ENCODE measurements at places on chromosomes 5 and 9.
A peak's percentile ranks its signal among the peaks of the same experiment; 100 is the strongest.

GRCh38 chr5:5314626-5315025 lies 107.9 kb upstream of the ICE1 start:
- DNase-seq: no peak

DNA sequence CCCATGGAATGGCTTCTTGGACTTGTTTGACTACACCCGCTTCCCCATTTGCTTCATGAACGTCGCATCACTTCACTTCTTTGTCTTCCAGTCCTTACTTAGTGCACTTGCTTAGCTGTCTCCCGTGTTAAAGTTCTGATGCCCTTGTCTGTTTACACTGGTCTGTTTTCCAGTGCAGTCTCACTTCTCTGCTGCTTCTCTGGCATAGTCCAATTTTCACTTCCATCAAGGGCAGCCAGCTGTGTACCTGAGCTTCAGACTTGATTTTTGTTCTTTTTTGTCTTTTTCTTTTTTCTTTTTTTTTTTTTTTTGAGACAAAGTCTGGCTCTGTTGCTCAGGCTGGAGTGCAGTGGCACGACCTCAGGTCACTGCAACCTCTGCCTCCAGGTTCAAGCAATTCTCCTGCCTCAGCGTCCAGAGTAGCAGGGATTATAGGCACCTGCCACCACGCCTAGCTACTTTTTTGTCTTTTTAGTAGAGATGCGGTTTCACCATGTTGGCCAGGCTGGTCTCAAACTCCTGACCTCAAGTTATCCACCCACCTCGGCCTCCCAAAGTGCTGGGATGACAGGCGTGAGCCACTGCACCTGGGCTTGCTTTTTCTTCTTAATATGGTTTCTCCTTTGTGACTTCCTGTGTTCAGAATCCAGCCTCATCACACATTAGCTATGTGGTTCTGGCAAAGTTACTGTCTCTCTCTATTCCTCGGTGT lies 75.4 kb downstream of the LRRC70 start:
- no peak for DNase-seq

- no peak for DNase-seq
Measured at GRCh38 chr5:78364005-78364404, 3.6 kb downstream of the SCAMP1 start.

- no peak for DNase-seq
Measured at GRCh38 chr5:124561451-124561850, 185.0 kb downstream of the ZNF608 start.

DNA sequence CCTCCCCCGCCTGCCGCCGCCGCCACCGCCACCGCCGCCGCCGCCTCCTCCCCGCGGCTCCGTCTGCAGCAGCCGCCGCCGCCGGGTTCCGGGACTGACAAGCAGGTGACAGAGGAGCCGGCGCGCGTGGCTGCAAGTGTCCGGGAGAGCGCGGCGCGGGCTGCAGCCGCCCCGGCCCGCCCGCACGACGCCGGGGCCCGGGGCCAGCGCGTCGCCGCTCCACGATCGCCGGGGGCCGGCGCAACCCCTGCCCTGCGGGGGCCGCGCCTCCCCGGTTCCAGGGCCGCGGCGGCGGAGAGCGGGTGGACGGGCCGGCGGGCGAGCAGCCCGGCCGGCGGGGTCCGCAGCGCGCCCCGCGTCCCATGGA lies 343 bp downstream of the LMX1B start:
- no peak for DNase-seq

- DNase-seq: no peak
Measured at GRCh38 chr9:80025796-80026520, 454.2 kb downstream of the TLE4 start.

DNA sequence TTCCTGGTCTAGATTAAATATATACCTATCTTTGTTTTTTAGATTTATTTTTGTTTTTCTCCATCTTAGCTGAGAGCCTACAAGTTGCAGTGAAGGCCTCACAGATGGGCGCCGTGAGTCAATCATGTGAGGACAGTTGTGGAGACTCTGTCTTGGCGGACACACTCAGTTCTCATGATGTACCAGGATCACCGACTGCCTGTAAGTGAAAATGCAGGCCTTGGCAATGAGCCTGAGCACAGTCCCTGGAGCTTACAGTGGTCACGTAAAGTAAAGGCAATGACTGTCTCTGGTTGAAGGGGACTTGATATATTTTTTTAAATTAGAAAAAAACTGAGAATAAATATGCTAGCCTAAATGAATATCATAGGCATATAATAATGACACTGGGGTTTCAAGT lies 271.9 kb downstream of the ARHGEF28 start:
- no peak for DNase-seq

DNA sequence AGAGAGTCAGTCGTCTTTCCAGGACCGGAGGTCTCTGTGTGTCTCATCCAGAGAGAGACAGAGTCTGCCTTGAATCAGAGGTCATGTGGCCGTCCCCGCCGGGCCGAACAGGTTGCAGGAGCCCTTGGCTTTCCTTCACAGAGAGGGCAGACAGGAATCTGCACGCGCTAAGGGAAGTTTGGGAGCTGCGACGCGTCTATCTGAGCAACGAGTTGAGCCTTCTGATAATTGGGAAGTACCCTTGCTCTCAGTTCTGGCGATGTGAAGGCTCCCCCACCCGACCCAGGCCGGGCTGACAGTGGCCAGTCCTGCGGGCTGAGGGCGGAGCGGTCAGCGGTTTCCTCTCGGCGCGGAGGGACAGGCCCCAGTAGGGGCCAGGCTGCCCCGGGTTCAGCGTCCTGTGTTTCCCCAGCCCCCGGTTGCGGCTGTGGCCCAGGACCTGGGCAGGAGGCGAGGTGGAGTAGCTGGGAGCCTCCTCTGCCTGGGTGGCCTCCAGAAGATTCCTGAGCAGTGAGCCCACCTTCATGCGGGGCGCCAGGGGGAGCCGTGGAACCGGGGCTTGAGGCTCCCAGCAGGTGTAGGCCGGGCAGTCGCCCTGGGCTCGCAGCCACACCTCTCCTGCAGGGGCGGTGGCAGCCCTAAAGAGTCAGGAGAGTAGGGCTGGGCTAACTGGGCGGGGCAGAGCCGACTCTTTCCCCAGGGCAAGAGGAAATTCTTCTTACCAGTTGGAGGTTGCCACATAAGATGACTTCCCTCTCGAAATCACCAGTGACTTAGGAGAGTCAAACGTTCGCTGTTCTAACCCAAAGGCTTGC lies 13.9 kb downstream of the NR2F1 start:
- DNase-seq: no peak

DNA sequence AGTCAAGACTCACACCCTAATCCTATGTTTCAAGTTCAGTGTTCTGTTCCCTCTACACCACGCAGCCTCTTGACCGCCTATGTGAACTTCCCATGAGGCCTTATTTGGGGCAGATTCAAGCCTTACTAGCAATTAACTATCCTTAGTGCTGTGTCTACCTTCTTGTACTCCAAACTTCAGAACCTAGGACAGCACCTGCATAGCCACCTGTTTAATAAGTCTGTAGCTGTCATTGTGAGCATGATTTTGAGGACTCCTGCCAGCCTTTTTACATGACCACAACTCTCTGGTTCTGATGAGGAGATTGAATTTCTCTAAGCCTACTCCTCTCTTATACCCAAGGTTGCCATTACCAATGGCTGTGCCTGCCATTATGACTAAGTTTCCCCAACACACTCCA lies 50.8 kb upstream of the PCSK1 start:
- DNase-seq: peak; percentile 6

DNA sequence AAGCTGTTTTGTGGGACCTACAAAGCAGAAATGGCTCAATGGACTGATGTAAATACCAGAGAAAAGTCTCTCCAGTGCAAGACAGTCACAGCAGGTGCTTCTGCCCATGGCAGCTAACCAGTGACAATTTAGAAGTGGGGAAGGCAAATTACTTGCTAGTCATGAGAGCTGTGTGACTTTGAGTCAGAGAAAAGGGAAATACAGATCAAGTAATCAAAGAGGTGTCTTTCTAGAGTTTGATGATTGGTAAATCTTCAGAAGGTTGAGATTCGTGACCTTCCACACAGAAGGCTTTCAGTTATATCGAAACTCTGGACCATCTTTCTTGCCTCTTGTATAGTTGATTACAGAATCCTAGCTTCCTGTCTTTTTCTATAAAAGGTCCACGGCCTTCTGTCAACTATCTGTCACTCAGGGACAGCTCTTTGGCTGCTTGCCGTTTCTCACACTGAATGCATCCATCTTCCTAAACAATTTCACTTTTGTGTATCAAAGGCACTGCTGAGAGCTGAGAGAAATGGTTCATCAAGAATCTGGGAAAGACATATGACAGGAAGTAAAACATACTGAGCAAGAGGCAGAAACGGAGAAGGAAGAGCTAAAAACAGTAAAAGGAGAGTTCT lies 993.9 kb upstream of the ACO1 start:
- DNase-seq: peak; percentile 87

DNA sequence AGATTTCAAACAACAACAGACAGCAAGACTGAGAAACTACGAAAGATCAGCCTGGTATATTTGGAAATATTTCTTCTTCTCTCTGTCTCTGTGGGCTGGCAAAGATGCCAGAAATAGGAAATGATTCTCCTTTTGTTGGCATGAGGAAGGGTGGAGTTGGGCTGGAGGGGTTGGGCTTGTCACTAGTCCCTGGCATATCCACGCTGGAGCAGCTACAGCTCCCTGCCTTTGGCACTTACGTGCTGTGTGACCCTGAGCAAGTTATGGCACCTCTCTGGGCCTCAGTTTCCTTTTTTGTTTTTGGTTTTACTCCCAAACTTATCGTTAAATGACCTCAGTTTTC lies 354 bp upstream of the KCNMB1 start:
- no peak for DNase-seq

DNA sequence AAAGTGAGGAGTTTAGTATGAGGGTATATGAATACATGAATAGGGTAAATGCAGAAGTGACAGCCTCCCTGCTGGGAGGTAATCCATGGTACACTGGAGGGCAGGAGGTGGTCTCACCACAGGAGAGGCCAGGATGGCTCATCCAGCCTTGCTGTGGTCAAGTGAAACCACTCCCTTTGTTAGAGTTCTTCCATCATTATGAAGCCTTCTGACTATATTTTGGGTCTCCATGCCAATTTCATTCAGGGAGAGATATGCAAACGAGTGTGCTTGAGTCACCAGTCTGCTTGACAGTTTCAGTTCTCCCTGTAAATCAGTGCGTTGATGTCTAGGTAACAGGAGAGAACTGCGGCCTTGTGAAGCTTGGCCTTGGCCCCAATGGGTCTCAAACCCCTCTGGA lies 16.4 kb downstream of the PPP3R2 start:
- DNase-seq: no peak

- no peak for DNase-seq
Measured at GRCh38 chr9:114048533-114049415, 29.3 kb downstream of the AMBP start.

- no peak for DNase-seq
Measured at GRCh38 chr5:168583742-168584482, 4.7 kb upstream of the PANK3 start.

GRCh38 chr5:38562444-38563210 lies 6.2 kb upstream of the LIFR start:
- DNase-seq: no peak

DNA sequence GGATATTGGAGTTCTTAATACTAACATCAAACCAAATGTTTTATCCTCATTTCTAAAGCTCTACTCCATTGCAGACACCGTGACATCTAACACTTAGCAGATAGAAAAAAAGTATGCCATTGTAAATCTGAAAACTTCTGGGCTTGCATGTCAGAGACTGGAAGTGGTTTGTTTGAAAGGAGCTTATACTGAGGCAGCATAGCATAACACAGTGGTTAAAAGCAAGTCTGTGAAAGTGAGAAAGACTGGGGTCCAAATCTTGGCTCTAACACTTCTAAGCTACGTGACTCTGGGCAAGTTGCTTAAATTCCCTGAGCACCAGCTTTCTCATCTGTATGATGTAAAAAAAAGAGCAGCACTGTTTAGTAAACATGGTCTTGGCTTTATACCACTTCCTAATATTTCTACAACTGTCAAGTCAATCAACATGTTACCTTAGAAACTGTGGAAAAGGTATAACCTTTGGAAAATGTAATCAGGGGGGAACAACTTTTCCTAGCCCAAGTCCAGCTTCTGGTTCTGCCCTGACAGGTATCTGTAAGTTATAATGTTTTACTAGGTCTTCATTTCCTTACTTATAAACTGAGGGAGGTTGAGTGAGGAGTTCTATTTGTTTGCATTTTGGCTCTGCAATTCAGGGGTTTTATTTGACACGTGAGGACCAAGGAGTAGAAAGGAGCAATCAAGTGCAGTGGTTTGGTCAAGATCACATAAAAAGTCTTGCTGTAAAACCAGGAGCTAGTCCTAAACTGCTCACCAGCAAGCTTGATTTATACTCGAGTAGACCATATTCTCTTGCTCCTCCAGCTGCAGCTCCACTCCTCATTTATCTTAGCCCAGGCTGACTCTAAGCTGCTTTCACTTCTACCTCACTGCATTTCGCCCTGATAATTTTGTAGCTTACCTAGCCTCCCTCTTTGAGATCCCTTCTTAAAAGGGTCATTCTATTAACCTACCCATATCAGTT lies 541.0 kb downstream of the RAB3C start:
- DNase-seq: no peak

DNA sequence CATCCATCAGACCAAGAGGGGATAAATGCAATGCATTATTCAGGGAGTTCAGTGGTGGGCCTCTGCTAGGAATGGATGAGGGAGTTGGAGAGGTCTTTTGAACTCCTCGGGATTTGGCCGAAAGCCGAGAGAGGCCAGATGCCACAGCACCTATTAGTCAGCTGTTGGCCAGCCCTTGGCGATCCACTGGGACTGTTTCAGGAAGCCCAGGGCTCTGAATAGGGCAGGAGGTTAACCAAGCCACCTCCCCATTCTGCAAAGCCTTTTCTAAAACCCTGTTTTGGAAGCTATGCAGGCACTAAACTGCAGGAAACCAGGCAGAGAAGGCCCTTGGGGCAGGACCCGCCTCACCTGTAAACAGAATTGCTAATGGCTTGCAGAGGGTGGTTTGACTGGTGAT lies 37.8 kb downstream of the ASTN2 start:
- DNase-seq: no peak

DNA sequence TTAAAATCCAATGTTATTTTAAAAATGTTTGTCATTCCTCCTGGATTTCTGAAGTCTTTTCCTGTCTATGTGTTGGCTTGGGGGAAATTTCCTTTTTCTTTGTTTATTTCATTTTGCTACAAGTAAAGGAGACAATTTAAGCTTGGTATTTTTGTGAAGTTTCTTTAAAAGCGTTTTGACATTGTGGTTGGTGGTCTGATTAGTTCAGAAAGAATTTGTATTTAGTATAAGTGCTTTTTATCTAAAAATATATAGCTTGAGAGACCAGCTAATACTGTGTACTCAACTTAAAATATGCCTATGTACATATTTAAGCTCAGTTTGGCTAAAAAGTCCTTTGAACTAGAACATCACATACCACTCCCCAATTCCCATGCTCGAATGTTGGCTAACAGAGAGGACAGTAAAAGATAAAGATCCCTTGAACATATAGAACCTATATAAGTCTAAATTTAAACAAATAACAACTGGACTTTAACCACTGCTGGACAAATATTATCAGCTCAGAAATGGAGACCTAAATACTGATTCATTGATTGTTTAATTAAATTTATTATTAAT lies 237.6 kb downstream of the TLE4 start:
- DNase-seq: no peak

DNA sequence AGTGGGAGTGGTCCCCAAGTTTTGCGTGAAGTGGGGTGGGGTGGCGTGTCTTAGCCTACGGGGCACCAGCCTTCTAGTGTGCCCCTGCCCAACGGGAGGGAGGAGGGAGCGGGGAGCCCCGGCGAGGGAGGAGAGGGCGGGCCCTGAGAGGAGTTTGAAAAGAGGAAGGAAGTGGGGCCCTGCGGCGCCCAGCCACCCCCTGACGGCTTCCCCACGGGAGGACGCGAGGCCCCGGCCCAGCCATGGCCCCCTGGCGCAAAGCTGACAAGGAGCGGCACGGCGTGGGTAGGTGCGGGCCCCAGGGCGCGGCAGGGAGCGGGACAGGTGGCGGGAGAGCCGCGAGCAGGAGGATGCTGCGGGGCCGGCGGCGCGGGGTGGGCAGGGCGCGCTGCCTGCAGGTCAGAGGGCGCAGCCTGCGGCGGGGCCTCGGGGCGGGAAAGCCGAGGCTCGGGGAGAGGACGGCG lies at the start of gene DOCK2:
Gene DOCK2 (plus strand): TSS at position 191 of the 464 bp plus-strand sequence. CDS start 52 bp downstream, at position 243.
- DNase-seq: no peak
